AG10803 (cell line): ENCODE measurements at places on chromosomes 12 and 14.

DNA sequence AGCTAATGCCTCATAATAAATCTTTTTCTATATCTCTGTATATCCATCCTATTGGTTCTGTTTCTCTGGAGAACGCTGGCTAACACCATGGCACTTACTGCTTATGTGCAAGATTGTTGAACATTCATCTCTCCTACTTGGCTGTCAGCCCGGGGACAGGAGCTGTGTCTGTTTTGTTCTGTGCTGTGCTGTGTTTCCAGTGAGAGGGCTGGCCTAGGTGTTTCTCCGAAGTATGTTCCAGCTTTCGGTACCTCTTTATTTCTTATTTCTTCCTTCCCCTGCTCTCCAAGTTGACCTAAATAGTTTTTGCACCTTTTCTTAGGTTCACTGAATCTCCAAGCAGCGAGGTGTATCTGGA lies 18.8 kb upstream of the NR4A1 start:
- DNase-seq, result peak; percentile 69

- DNase-seq, result no peak
Observed at GRCh38 chr12:60173224-60174170, 577.7 kb downstream of the SLC16A7 start.

DNA sequence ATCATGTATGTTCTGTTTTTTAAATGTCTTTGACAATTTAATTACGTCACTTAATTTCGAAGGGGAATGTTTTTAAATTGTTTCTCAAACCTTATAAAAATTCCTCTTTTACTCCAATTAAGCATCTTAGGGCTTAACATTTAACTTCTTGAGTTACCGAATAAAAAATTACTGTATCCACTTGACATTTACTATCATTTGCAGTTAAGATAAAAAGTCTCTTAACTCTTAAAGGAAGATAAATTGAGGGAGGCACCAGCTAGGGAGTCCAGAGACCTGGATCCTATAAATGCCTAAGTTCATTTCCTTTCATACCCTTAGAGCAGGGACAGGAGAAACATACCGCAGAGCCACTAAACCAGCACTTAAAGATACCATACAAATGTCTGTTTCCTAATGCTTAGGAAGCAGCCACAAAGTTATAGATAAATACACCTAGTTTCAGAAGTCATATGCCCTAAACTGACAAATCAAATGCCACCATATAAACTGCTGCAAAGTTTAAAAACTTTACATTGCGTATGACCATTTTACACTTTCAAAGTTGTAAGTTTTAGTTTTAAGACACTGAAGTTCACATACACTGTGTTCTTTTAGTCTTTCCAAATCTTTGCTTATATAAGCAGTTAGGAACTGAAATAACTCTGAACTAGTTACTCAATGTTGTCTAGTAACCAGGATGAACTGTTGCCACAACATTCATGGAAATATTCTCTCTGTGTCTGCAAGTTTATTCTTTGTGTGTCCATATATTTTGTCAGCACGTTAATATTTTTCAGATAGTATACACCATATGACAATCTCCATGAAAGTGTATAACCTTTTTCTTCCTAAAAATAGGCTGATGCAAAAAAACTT lies 71.2 kb downstream of the GALNT4 start:
- DNase-seq, result peak; percentile 92

GRCh38 chr14:22554498-22555383 lies 34.3 kb downstream of the DAD1 start:
- no peak for DNase-seq

- DNase-seq, result no peak
Observed at GRCh38 chr14:43792980-43793379, 714.1 kb downstream of the FSCB start.

DNA sequence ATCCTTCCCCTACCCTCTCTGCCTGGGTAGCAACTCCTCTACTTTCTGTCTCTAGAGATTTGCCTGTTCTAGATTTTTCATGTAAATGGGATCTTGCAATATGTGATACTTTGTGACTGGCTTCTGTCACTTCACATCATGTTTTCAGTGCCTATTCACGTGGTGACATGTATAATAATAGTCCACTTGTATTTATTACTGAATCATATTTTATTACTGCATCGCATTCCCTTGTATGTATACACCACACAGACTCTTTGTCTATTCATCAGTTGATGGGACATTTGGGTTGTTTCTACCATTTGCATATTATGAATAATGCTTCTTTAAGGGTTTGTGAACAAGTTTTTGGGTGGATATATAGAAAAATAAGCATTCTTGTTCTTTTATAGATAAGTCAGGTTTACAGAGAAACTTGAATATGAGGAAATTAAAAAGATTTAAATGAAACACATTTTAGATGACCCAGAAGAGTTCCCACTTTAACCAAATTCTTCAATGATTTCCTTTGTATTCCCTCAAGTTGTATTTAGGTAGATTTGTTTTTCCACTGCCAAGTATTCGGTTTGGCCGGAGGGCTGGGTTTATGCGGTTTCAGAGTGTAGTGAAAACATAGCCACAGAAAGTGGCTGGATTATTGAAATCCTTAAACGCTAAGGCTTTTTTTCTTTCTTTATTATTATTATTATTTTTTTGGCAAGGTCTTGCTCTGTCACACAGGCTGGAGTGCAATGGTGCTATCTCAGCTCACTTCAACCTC lies 178.7 kb upstream of the TMTC1 start:
- DNase-seq, result no peak

DNA sequence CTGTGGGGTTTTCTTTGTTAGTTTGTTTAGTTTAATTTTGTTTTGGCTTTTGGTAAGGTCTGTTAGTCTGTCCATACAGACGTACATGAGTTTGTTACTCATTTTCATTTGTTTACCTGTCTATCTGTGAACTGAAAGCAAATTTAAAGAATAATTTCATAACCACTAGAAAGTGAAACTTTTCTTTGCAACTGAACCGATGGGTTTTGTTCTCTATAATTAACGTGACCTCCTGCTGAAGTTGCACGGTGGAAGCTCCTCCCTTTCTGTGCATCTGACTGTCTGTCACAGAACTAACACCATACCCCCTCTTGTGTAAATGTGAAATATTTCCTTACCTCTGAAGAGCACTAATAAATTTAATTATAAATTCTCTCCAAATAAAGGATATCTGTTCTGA lies 595.5 kb downstream of the GALC start:
- DNase-seq, result no peak

DNA sequence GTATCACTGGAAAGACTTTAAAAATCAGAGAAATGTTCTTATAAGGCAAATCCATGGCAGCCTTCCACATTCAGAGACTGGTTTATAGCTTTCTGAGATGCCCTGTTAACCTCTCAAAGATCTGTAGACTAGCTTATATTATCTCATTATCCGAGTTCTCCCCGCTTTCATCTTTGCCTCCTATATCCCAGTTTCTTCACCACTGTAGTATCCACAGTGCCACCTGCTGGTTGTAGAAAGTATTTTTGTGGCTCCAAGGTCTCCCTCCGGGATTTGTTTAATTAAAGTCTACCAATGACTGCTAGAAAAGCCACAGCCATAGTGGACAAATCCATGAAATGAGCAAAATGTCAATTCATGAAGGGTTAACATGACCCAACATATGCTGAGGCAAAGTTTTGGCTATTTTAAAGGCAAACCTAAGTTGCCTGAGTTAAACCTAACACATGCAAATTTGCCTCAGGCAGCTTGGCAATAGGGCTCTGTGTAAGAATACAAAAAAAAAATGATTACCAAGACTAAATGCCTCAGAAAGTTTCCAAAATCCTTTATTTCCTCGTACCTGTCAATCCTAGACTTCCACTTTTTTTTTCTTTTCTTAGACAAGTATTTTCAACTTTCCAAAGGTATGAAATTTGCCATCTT lies 218.8 kb upstream of the BMP4 start:
- peak; percentile 62 for DNase-seq

GRCh38 chr12:44616402-44616801 lies 259.7 kb downstream of the NELL2 start:
- no peak for DNase-seq

- DNase-seq, result no peak
Observed at GRCh38 chr12:27779416-27779919, 565 bp upstream of the KLHL42 start.

- peak; percentile 13 for DNase-seq
Observed at GRCh38 chr14:66503532-66503931, 4.4 kb upstream of the GPHN start.

GRCh38 chr12:50203691-50204090 lies 36.5 kb upstream of the CERS5 start:
- no peak for DNase-seq

DNA sequence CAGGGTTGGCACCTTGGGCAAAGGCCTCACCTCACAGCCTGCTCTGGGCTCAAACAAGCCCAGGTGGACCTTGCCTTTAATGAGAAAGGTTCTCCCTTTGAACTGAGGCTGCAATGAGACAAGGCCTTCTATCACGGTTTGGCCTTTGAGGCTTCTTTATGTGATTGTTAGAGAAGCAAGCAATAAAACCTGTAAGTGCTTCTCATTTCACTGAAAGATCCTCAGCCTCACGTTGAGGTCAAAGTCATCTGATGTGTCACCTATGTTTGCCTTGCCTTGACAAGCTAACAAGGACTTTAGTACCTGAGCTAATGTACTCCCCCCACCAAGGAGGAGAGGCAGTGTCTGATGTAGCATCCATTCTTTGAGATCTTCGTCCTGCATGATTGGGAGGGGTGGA lies 155.9 kb upstream of the RBM19 start:
- DNase-seq, result no peak

- DNase-seq, result no peak
Observed at GRCh38 chr12:38156497-38157245, 159.9 kb upstream of the ALG10B start.

GRCh38 chr12:9727813-9728212 lies 5.1 kb downstream of the CLECL1 start:
- DNase-seq, result no peak
